ENCODE measurements at places on chromosomes 12 and 14.

DNA sequence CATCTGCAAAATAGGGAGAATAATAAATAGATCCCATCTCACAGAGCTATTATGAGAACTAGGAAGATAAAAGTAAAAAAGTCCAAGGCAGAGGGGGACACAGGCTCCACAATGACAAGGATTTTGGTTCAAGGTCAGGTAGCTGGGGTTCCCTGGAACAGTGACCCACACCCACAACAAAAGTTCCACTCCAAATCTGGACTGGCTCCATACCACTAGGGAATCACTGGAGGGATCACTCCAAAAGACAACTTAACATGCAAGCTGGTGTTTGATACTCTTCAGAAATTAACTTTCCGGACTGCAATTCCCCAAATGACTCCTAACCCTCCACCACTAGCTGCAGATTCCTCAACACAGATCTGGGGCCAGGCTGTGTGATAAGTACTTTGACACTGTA is 54.9 kb downstream of the ITPK1 start:
- DNase-seq: no peak

DNA sequence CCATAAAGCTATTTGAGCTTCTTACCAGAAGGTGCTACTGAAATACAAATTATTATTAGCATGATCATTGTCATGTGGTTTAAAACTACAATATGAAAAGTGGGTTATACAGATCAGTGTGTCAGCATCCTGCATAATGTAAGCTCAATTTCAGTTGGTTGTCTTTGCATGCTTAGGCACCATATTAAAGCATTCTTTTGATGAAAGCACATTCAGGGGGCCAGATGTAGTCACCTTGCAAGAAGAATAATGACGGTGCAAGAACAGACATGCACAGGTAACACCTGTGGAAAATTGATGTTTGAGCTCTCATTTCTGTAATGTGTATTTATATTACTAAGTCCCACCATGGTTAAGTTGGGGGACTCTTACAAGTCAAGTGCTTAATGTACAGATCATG is 123.9 kb downstream of the PAX9 start:
- no peak for DNase-seq

GRCh38 chr14:54985156-54985555 is 41.7 kb downstream of the WDHD1 start:
- DNase-seq: no peak

DNA sequence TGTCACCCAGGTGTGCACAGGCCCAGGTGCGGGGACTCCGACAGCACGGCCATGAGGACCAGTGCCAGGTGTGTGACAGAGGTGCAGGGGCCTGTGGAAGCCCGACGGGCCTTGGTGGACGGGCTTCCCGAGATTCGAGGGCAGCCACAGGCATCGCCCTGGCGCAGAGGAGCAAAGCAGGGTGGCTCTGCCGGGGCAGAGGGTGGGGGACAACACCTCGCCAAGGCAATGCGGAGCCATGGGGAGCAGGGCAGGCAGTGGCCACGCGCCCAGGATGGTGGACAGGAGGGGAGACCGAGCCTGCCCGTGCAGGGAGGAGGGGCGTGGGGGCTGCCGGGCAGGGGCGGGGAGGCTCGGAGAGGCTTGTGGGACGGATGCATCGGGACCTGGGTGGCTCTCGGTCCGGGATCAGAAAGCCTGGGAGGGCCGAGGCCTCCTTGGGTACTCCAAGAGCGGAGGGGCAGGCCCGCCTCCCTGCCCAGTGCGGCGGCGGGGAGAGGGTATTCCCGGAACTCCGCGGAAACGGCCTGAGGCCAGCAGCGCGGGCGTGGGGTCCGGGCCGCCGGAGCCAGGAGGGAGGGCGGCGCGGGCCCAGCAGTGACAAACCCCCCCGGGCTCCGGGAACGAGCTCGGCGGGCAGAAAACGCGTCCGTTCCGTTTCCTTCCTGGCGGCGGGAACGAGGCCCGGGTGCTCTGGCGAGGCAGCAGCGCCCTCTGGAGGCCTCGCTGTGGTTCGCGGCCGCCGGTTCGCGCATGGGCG is 1.6 kb downstream of the TMEM121 start:
- peak; percentile 93 for DNase-seq

- no peak for DNase-seq
Measured at GRCh38 chr12:26014085-26014484, 55.6 kb downstream of the RASSF8 start.

DNA sequence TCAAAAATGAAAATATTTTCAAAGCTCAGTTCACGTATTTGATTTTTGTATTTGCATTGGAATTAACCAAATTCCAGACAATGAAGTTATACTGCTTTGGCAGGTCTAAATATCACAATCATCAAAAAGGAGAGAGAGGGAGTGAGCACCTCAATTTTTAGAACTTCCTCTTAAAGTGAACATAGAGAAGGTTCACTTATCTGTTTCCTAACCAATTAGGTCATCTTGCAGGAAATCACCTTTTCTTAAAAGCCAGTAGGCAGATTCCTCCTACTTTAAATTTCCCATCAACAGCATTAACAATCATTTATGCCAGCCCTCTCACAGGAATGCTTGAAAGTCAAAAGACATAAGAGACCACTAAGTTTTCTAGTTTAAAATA is 388.7 kb downstream of the ZFP36L1 start:
- DNase-seq: no peak

DNA sequence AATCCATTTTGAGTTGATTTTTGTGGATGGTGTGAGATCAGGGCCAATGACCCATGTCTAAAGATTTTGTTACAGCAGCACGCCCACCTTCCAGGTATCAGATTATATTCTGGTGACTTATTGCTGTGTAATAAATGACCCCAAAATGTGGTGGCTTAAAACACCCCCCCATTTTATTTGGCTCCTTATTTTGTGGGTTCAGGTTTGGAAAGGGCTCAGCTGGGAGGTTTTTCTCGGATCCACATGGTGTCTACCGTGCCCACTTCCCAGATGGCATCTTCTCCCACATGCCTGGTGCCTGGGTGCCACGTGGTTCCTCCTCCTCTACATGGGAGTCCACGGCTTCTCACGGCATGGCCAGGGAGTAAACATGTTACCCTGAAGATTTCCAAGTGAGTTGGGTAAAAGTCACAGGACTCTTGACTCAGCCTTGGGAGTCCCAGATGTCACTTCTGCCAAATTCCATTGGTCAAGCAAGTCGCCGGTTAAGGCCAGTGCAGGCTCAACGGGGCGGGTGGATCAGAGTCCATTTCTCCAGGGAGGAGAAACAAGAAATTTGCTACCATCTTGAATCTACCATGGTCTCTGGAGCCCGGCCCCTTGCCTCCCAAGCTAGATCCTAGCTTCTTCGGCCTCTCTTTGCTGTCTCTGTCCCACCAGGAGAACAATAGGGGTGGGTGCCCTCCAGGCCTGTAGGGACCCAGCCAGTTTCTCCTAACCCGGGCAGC is 214.3 kb downstream of the KIF26A start:
- no peak for DNase-seq

DNA sequence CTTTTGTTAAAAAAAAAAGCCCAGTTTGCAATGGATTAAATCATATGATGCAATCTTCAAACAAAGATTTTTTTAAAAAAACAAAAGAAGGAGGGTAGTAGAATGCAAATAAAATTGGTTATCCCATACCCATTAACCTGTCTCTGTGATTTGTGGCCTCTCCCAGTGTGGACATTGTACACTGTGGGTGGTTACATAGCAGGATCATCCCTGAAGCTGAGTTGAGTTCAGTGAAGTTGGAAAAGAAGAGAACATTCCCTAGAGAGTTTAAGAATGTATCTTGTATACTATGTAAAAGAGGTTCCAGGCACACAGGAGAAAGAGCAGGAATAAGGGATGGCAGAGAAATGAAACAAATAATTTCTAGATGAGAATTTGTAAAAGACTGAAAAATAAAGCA is 142.4 kb upstream of the SLC16A7 start:
- no peak for DNase-seq

GRCh38 chr12:130970908-130971233 is 17.2 kb downstream of the ADGRD1 start:
- no peak for DNase-seq

GRCh38 chr12:74539765-74540526 is 2.3 kb downstream of the ATXN7L3B start:
- no peak for DNase-seq

GRCh38 chr12:121775501-121775900 is 18.0 kb downstream of the RHOF start:
- no peak for DNase-seq

- DNase-seq: no peak
Measured at GRCh38 chr12:130970165-130970907, 16.6 kb downstream of the ADGRD1 start.

DNA sequence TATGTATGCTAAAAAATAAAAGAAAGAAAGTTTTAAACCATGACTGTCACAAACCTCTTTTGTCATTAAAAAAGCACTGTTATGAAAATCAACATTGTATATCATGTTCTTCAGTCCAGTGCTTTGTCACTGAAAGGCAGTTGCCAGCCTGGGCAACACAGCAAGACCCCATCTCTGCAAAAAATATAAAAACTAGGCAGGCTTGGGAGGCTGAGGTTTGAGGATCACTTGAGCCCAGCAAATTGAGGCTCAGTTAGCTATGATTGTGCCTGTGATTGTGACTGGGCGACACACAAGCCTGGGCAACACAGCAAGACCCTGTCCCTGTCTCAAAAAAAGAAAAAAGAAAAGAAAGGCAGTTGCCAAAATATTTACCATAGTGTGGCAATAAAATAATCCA is 102.7 kb upstream of the NAP1L1 start:
- no peak for DNase-seq
